Mesendoderm (in vitro differentiated cells): ENCODE measurements at places on chromosomes 5 and 9.

DNA sequence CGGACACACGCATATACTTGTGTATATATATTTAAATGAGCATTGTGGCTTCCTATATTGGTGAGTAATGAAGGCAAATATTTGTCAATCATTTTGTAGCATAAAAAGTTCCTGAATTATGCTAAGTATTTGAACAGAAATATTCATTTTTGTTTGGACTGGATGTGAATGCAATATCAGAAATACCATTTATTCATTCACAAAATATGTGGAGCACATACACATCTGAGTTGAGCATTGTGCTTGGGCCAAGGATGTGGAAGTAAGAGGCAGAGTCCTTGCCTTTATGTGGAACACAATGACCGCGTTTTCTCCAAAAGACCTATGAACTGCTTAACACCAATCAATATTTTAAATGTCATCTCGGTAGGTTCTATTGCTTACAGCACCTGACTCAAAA, 1086.5 kb downstream of the NR2F1-AS1 start:
- no peak for DNase-seq

- DNase-seq = no peak
Measured at GRCh38 chr5:36778336-36778735, 98.2 kb upstream of the NIPBL start.

- DNase-seq = no peak
Measured at GRCh38 chr5:171931163-171931562, 75.3 kb downstream of the FBXW11 start.

- no peak for DNase-seq
Measured at GRCh38 chr5:14175381-14175780, 32.2 kb downstream of the TRIO start.

- DNase-seq = no peak
Measured at GRCh38 chr9:16417749-16418148, 452.7 kb downstream of the BNC2 start.

DNA sequence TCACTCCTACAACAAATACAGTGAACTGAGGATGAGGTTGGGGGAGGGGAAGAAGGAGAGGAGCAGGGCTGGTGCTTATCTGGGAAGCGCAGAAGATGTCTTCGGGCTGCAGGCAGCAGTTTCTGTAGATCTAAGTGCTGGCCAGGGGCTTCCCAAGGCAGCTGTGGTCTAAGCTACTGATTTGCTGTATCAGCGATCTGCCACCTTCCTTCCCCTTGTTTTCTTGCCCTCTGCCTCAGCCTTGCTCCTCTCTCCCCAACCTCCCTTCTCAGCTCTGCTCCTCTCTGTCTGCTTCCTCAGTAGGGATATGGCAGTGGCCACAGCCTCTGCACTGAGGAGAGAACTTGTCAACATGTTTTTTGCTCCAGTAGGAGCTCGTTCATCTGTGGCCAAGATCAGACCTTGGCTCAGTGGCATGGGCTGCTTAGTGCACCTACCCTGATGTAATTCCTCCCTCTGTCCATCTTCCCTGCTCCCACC, 42.8 kb upstream of the IL6ST start:
- DNase-seq = no peak
